ENCODE measurements at places on chromosomes 7 and 10. TPM values are rescaled to one million over a fixed set of nuclear protein-coding genes. Genes with fewer than 3 reads are reported as not detected.

SLC26A3 gene
- polyA plus RNA-seq = not detected

MYPN gene
- not detected for polyA plus RNA-seq

TNS3 gene
- polyA plus RNA-seq = 5.2 TPM

TAS2R5 gene
- polyA plus RNA-seq = 0.64 TPM

UBTD1 gene
- 1.2 TPM for polyA plus RNA-seq

SPDYE8 gene
- 0.19 TPM for polyA plus RNA-seq

UNC5B gene
- polyA plus RNA-seq = not detected

AKR1D1 gene
- not detected for polyA plus RNA-seq

EN2 gene
- not detected for polyA plus RNA-seq

PIP gene
- polyA plus RNA-seq = not detected

LRRC61 gene
- 15.2 TPM for polyA plus RNA-seq

- no peak for DNase-seq
- no peaks in the 10 kb centered on the region for H3K27me3 ChIP-seq
- H3K27ac ChIP-seq = no peak overlapping the region
- peaks cover 5% of the 10 kb centered on the region for H3K4me1 ChIP-seq
- no peaks in the 10 kb centered on the region for H3K36me3 ChIP-seq
- H3K4me3 ChIP-seq = no peak overlapping the region
These were observed 51.5 kb downstream of the DOCK1 start for GRCh38 chr10:126956712-126957108.

- H3K4me1 ChIP-seq = peaks cover 37% of the 10 kb centered on the region
- no peaks in the 10 kb centered on the region for H3K27me3 ChIP-seq
- no peaks in the 10 kb centered on the region for H3K36me3 ChIP-seq
- no peak for DNase-seq
These were observed 57.7 kb downstream of the OSBPL3 start for GRCh38 chr7:24922099-24922773.

GRCh38 chr7:146366938-146367337, 250.3 kb downstream of the CNTNAP2 start:
- H3K27me3 ChIP-seq = no peaks in the 10 kb centered on the region
- no peaks in the 10 kb centered on the region for H3K36me3 ChIP-seq
- H3K27ac ChIP-seq = no peak overlapping the region
- H3K4me3 ChIP-seq = no peak overlapping the region

GRCh38 chr7:30003098-30003497, 13.5 kb upstream of the SCRN1 start:
- no peaks in the 10 kb centered on the region for H3K36me3 ChIP-seq
- no peak overlapping the region for H3K27ac ChIP-seq

DNA sequence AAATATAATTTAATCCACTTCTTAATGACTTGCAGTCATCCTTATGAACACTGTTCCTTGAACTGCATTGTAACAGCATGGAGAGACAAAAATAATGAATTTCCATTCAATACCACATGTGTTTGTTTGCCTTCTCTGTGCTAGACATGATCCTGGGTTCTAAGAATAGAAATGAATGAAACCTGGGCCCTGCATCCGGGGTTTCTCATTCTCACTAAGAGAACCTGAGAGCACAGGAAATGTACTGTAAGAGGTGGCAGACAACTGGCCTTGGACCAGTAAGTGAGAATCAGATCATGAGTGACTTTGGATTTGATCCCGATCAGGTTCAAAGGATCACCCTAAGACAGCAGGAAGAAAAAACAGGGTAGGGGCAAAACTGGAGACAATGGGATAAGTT, 37.2 kb upstream of the CUL1 start:
- no peaks in the 10 kb centered on the region for H3K27me3 ChIP-seq
- H3K4me3 ChIP-seq = no peak overlapping the region
- no peak overlapping the region for H3K27ac ChIP-seq
- H3K4me1 ChIP-seq = no peaks in the 10 kb centered on the region

- peaks cover 27% of the 10 kb centered on the region for H3K27me3 ChIP-seq
- H3K4me1 ChIP-seq = no peaks in the 10 kb centered on the region
- peak overlapping the region; percentile 24 for H3K27ac ChIP-seq
- no peak for DNase-seq
- H3K36me3 ChIP-seq = no peaks in the 10 kb centered on the region
These were observed 370.1 kb downstream of the PRPF18 start for GRCh38 chr10:13956826-13957225.

DNA sequence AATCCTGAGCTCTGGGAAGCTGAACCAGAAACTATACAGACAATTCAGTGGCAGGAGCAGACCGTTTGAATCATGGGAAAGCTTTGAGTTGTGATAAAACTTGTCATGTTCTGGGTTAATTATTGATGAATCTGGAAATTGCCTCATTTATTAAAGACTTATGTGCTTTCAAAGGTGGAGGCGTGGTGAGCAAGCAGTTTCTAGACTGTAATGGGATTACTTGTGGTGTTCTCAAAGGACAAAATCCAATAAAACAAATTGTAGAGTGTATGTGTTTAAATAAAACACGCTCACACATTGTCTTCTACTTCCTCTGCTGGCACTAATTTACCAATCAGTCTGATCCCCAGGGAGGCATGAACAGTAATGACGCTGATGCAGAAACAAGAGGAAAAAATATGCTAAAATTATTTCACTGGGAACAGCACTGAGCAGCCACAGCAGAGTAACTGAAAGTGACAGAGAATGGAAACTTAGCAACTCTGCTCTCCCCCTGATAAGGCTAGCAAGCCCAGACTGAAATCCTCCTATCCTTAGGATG, 25.1 kb downstream of the PARD3 start:
- no peaks in the 10 kb centered on the region for H3K36me3 ChIP-seq
- H3K27ac ChIP-seq = no peak overlapping the region
- no peaks in the 10 kb centered on the region for H3K4me1 ChIP-seq
- no peaks in the 10 kb centered on the region for H3K27me3 ChIP-seq

DNA sequence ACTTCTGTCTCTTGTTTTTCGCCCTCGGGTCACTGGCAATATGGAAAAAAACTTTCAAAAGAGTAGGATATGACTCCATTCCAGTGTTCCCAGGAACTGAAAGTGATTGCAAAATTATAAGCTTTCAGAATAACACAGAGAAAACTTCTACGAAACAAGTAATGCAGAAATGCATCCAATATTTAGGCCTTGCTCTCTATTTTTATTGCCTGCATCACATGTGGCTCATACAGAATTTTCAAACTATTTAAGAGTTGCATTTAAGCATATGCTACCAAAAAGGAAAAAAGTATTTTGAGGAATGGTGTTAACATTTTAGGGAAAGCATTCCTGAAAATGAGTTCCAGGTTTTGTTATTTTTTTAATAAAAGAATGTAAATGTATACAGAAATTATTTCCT, 228.0 kb downstream of the CACNB2 start:
- no peaks in the 10 kb centered on the region for H3K4me1 ChIP-seq
- H3K36me3 ChIP-seq = no peaks in the 10 kb centered on the region
- H3K27ac ChIP-seq = no peak overlapping the region
- no peak overlapping the region for H3K4me3 ChIP-seq
- no peak for DNase-seq

DNA sequence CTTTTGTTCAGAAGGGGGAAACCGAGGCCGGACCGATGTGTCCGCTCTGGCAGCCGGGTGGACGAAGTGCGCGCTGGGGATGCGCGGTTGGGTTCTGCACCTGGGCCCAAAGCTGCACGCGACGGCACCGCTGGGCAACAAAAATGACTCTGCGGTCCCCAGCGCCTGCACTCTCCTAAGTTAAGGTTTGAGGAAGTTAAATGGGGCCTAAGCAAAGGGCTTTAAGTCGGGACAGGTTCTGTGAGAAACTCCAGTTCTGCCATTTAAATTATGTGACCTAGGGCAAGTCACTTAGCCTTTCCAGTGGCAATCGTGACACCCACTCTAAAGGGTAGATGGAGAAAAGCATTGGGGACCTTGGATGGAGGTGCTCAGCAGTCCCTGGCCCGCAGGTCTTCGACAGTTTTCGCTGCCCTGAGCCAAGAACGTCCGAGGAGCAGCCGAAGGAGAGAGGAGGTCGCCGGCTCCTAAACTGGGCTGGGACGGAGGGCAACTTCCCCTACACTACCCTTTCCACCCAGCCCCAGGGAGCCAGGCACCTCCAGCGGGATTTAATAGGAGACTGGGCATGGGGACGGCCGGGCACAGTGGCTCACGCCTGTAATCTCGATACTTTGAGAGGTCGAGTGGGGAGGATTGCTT, 534 bp upstream of the ACBD5 start:
- peak; percentile 73 for DNase-seq
- no peaks in the 10 kb centered on the region for H3K36me3 ChIP-seq
- H3K4me3 ChIP-seq = peak overlapping the region; percentile 99
- peak overlapping the region; percentile 98 for H3K27ac ChIP-seq
- H3K4me1 ChIP-seq = peaks cover 21% of the 10 kb centered on the region

DNA sequence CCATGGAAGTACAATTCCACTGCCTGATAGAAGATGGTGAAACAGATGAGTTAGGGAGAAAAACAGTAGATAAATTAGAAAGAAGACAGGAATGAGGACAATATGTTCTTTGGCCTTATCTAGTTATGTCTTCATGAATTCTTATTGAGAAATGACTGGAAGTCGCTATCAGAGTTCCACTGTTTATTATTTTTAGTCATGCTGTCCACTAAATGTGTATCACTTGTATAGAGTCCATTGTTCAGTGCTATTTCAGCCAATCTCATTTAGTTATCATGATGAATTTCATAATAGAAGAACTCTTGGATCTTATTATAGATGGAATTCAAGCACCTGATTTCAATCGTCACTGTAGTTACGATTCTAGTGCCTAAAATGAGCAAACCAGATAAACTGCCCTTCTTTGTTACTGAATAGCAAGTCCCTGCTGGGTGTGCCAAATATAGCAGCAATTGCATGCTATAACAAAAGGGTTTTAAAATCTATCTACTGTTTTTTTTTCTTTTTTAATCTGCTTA, 177.7 kb upstream of the COL1A2 start:
- H3K27me3 ChIP-seq = peaks cover 5% of the 10 kb centered on the region
- H3K36me3 ChIP-seq = no peaks in the 10 kb centered on the region
- H3K27ac ChIP-seq = no peak overlapping the region
- no peak overlapping the region for H3K4me3 ChIP-seq

GRCh38 chr10:48506147-48506917, 98.5 kb downstream of the ARHGAP22 start:
- peaks cover 13% of the 10 kb centered on the region for H3K4me1 ChIP-seq
- H3K27me3 ChIP-seq = no peaks in the 10 kb centered on the region
- no peak overlapping the region for H3K4me3 ChIP-seq
- peak overlapping the region; percentile 3 for H3K27ac ChIP-seq

GRCh38 chr7:5177060-5177459, 13.0 kb upstream of the WIPI2 start:
- no peak for DNase-seq
- H3K36me3 ChIP-seq = no peaks in the 10 kb centered on the region
- H3K27me3 ChIP-seq = peaks cover 4% of the 10 kb centered on the region
- no peaks in the 10 kb centered on the region for H3K4me1 ChIP-seq
- H3K4me3 ChIP-seq = no peak overlapping the region

GRCh38 chr7:67100956-67101361, 104.3 kb downstream of the TYW1 start:
- no peaks in the 10 kb centered on the region for H3K4me1 ChIP-seq
- no peak for DNase-seq
- peaks cover 35% of the 10 kb centered on the region for H3K36me3 ChIP-seq
- no peaks in the 10 kb centered on the region for H3K27me3 ChIP-seq
- no peak overlapping the region for H3K27ac ChIP-seq

DNA sequence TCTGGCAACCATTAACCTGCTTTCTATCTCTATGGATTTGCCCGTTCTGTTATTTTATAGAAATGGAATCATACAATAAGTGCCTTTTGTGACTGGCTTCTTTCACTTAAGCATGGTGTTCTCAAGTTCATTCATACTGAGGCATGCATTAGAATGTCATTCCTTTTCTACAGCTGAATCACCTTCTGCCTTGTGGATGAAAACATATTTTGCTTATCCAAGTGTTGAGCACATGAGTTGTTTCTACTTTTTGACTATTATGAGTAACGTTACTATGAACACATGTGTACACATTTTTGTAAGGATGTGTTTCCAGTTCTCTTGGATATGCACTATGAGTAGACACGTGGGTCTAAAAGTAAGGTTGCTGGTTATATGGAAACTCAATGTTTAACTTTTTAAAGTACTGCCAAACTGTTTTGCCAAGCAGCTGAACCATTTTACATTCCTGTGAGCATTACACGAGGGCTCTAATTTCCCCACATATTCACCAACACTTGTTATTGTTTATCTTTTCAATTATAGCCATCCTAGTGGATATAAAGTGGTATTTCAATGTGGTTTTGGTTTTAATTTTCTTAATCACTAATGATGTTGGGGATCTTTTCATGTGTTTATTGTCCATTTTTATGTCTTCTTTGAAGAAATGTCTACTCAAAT, 241.3 kb downstream of the FANK1 start:
- no peak for DNase-seq
- no peak overlapping the region for H3K4me3 ChIP-seq
- peaks cover 14% of the 10 kb centered on the region for H3K27me3 ChIP-seq
- H3K4me1 ChIP-seq = no peaks in the 10 kb centered on the region
- no peaks in the 10 kb centered on the region for H3K36me3 ChIP-seq

GRCh38 chr7:133529861-133530260, 277.0 kb downstream of the EXOC4 start:
- H3K36me3 ChIP-seq = peaks cover 6% of the 10 kb centered on the region
- no peaks in the 10 kb centered on the region for H3K4me1 ChIP-seq
- no peak overlapping the region for H3K4me3 ChIP-seq
- no peak overlapping the region for H3K27ac ChIP-seq

GRCh38 chr10:11528286-11528685, 83.2 kb downstream of the USP6NL start:
- H3K4me1 ChIP-seq = peaks cover 69% of the 10 kb centered on the region
- H3K36me3 ChIP-seq = peaks cover 6% of the 10 kb centered on the region
- peak overlapping the region; percentile 68 for H3K4me3 ChIP-seq
- H3K27me3 ChIP-seq = no peaks in the 10 kb centered on the region

DNA sequence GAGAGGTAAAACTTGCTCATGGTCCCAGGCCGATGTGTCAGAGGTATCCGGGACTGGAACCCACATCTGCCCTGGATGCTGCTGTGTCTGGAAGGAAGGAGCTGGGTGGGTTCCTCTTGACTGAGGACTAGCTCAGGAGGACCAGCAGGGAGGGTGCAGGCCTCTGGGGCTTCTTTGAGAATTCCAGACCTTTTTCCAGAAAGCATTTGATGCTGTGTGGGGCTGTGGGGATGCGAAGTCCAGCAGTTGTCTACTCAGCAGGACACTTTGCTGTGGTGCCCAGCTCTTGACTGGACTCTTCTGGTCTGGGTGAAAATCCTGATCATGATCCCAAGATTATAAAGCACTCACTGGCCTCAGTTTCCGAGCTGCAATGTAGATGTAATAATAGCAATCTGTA, 1.7 kb downstream of the RAMP3 start:
- DNase-seq = no peak
- peak overlapping the region; percentile 22 for H3K4me3 ChIP-seq

- DNase-seq = no peak
- peaks cover 27% of the 10 kb centered on the region for H3K27me3 ChIP-seq
- no peaks in the 10 kb centered on the region for H3K4me1 ChIP-seq
- no peak overlapping the region for H3K4me3 ChIP-seq
- no peak overlapping the region for H3K27ac ChIP-seq
These were observed 48.0 kb downstream of the ELFN1 start for GRCh38 chr7:1717903-1718676.

DNA sequence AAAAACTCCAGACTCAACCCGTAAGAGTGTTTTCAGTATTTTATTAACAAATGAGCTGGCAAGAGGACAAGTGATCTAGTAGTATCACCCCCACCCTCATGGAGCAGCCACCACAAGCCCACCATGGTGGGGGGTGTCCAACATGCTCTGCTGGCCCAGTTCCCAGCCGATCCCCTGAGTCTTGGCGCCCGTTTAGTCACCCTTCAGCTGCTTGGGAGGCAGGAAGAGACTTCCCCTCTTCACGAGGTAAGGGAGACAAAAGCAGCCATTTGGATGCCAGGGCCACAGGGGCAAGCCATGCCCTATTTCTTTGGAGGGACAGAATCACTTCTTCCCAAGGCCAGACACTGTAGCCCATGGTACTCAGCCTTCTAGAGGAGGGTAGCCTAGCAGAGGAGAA, 54.1 kb downstream of the NOD1 start:
- no peak for DNase-seq
- H3K4me1 ChIP-seq = peaks cover 30% of the 10 kb centered on the region
- H3K27ac ChIP-seq = no peak overlapping the region
- H3K36me3 ChIP-seq = peaks cover 3% of the 10 kb centered on the region
- H3K27me3 ChIP-seq = no peaks in the 10 kb centered on the region
